Stimulated activated CD8-positive, alpha-beta memory T cell treated with anti-CD3 and anti-CD28 coated beads, Interleukin-7, amount 100 ng/mL, for 1 hour (primary cell): ENCODE measurements at places on chromosomes 1 and 21.

DNA sequence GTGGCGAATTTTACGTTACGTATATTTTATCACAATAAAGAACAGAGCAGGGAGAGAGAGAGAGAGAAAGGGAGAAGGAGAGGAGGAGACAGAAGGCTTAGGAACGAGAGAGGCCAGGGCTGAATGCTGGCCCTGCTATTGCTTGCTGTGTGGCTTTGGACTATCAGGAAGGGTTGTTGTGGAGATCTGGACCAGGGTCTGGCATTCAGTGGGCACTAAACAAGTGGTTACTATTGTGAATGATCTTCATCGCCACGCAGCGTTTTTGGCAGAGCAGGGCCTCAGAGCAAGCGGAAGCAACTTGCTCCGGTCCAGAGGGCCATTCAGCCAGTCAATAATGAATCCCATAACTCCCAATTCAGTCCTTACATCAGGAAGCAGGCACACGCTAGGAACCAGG is 26.4 kb downstream of the PIK3C2B start:
- no peak for DNase-seq

GRCh38 chr1:184403961-184404726 is 17.3 kb downstream of the C1orf21 start:
- DNase-seq = no peak

- DNase-seq = no peak
Measured at GRCh38 chr1:2256435-2257244, 28.5 kb downstream of the SKI start.

DNA sequence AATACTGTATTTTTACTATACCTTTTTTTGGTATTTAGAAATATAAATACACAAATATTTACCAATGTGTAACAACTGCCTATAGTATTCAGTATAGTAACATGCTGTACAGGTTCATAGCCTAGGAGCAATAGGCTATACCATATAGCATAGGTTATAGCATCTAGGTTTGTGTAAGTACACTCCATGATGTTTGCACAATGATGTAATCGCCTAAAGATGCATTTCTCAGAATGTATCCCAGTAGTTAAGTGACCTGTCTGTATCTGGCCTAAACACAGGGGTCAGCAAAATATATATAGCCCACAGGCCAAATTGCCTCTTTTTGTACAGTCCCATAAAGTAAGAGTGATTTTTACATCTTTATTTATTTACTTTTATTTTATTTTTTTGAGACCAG is 24.2 kb downstream of the ZBTB8OS start:
- DNase-seq = no peak

DNA sequence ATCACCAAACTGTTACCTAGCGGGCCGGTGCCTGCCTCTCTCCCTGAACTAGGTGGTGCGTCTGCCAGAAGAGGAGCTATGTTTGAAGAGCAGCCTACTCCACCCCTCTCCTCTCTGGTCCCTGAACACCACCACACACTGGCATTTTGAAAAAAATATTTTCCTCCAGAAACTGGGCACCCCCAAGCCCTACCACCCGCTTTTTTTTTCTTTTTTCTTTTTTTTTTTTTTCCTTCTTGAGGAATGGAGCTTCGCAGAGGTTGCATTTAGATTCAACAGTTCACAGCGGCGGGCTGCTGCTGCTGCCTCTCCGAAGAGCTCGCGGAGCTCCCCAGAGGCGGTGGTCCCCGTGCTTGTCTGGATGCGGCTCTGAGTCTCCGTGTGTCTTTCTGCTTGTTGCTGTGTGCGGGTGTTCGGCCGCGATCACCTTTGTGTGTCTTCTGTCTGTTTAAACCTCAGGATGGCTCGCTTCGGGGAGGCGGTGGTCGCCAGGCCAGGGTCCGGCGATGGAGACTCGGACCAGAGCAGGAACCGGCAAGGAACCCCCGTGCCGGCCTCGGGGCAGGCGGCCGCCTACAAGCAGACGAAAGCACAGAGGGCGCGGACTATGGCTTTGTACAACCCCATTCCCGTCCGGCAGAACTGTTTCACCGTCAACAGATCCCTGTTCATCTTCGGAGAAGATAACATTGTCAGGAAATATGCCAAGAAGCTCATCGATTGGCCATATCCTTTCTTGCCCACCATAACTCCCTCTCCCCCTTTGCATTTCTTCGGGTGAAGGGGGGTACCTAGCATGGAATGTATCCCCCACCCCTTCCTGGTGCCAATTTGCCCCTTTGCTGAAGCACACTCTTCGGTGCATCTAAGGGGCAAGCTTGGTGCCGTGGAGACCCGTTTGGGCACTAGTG is at the start of gene CACNA1E:
Gene CACNA1E (plus strand): TSS at position 233 of the 911 bp plus-strand sequence. CDS start 228 bp downstream, at position 461.
- DNase-seq = no peak

- no peak for DNase-seq
Measured at GRCh38 chr1:175969231-175969630, 225.8 kb upstream of the TNR start.

DNA sequence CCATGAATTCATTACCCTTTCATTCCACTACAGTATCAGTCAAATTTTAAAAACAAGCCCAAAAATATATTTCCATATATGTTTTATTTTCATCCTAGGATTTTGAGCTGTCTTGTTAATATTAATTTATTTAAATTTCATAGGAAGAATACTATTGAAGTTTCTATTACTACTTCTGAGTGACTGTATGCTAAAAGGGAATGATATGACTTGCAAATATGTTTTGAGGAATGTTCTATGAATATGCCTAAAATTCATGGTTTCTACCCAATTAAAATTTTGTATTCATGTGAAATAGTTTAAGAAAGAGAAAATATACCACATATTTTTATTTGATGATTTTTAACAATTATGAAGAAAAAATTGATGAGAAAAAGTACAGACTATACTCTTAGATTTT is 52.9 kb upstream of the BACH1 start:
- DNase-seq = no peak

DNA sequence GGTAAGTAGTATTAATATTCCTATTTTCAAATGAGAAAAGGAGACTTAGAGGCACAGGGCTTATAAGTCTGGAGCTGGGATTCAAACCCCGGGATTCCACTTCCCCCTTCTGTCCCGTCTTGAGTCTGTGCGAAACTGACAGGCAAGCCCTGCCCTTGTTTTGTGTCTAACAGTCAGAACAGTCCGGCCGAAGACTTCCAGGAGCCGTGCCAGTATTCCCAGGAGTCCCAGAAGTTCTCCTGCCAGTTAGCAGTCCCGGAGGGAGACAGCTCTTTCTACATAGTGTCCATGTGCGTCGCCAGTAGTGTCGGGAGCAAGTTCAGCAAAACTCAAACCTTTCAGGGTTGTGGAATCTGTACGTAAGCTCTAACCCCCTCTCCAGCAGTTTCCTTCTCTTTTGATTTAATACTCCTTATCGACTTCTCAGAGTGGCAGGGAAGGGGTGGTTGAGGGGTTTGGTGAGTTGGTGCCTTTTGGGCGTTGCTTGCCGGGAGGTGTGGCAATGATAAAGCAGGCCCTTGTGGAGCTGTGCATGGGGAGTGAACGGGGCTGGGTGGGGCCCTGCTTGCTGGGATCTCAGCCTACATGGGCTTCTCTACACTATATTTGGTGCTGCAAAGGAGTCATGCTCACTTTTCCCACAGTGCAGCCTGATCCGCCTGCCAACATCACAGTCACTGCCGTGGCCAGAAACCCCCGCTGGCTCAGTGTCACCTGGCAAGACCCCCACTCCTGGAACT is 29.4 kb downstream of the IL6R start:
- DNase-seq = no peak

- no peak for DNase-seq
Measured at GRCh38 chr1:157030728-157031127, 14.8 kb downstream of the ARHGEF11 start.

DNA sequence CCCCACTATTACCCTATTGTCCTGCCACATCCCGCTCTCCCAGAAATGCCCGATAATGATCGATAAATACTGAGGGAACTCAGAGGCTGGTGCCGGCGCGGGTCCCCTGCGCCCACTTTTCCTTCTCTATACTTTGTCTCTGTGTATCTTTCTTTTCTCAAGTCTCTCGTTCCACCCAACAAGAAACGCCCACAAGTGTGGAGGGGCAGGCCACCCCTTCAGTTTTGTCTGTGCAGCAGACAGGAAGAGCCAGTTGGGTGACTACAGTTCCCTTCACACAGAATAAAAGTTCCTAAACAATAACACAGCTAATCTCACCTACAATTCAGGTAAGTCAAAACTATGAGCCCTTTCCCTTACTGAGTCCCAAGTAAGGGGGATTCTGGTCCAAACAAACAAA is 423.7 kb downstream of the SMYD3 start:
- DNase-seq = no peak

DNA sequence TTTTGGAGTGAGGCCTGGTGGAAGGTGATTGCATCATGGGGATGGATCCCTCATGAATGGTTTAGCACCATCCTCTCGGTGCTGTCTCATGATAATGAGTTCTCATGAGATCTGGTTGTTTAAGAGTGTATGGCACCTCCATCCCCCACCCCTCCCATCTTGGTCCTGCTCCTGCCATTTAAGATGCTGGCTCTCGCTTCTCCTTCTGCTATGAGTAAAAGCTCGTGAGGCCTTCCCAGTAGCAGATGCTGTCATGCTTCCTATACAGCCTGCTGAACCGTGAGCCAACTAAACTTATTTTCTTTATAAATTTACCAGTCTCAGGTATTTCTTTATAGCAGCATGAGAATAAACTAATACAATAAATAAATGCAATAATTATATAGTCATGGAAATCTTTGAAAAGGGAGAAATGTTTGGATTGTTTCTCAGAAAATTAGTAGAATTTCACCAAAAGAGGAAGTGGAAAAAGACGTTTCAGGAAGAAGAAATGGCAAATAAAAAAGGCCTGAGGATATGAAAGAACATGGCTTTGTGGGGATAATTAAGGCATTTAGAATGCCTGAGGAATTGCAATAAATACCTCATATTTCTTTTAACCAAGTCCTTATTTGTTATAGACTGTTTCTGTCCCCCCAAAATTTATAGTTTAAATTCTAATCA is 451.2 kb upstream of the ADGRL4 start:
- DNase-seq = no peak

GRCh38 chr21:34131586-34131985 is 58.2 kb downstream of the MRPS6 start:
- no peak for DNase-seq

DNA sequence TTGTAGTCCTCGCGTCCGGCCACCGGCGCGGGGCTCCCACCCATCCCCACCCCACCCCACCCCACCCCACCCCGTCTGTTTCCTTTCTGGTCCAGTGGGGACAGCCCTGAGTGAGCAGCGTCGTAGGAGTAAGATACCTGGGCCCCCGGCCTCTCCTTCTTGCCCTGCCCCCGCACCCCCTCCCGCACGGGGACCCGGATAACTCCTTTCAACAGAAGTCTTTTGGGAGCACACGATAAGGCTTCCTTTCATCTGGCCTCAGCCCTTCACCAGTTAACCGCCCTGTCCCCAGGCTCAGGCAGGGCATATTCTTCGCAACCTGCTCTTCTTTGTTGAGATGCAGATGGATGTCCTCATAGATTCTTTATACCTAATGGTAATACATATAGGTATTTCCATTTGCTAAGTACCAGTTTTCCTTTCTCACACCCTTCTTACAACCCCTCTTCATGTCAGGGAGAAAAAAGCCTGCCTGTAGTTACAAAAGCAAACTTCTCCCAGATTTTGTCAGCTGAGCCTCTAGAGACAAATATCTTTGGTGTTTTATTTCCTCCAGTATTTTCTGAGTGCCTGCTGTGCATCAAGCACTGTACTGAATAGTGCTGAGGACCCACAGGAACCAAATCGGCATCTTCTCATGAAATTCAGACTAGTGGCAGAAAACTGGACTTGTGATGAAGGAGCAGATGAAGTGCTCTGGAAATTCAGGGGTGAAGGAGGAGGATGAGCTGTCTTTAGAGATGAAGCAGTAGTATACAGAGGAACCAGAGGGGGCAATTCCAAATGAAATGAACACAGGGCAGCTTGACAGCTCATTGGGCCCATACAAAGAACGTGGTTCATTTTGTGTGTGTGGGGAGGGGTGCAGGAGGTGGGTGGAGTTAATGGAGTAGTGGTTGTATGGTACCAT is 33.6 kb downstream of the SLC2A1 start:
- DNase-seq = no peak

- no peak for DNase-seq
Measured at GRCh38 chr1:88612292-88612691, 71.8 kb upstream of the PKN2 start.

DNA sequence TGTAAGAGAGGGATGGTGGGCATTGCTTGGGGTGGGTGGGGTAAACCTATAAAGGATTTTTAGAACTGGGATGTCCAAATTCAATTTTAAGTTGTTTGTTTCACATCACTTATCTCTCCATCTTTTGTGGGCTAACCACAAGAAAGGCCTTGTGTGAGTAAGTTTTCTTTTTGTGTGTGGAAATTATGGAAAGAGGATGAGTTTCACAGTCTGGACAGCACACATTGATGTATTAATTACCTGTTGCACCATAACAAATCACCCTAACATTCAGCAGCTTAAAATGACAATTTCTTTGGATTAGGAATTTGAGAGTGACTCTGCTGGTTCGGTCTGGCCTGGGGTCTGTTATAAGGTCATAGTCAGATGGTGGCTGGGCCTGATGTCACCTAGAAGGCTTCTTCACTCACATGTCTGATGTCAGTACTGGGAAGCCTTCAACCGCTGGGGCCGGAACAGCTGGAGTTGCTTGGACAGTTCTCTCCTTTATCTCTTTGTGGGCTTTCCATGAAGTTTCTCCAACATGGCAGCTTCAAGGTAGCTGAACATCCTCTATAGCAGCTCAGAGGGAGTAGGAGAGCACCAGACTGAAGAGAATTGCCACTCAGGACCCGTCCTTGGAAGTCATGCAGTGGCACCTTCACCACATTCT is 2.0 kb upstream of the COL9A2 start:
- DNase-seq = no peak

DNA sequence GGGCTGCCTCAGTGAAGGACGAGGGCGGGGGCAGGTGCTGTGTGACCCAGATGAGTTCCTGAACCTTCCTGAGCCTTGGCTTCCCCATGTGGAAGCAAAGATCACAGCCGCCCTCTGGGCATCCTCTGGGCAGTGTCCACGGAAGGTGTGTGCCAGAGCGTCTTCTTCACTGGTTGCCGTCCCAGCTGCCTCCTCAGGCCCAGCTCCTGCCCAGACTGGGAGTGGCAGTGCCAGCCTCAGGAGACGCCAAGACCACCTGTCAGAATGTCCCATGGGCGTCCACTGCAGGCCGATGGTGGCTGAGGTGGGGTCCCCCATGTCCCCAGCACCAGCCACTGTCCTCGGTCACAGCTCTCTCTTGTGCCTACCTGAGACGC is 10.2 kb downstream of the ARHGEF16 start:
- no peak for DNase-seq

GRCh38 chr21:42562816-42563215 is 49.2 kb downstream of the SLC37A1 start:
- no peak for DNase-seq

- DNase-seq = no peak
Measured at GRCh38 chr1:208171616-208172422, 72.4 kb downstream of the PLXNA2 start.

GRCh38 chr1:190667914-190668313 is 190.2 kb upstream of the BRINP3 start:
- no peak for DNase-seq

- DNase-seq = no peak
Measured at GRCh38 chr1:55868026-55868425, 652.9 kb upstream of the USP24 start.

- DNase-seq = no peak
Measured at GRCh38 chr1:67952071-67952470, 98.4 kb downstream of the DIRAS3 start.
